Jurkat, Clone E6-1 (cell line): ENCODE measurements at places on chromosomes 13 and 19.
A peak's percentile ranks its signal among the peaks of the same experiment; 100 is the strongest.

GRCh38 chr13:43783820-43784219 lies 3.0 kb downstream of the ENOX1 start:
- DNase-seq: no peak

- no peak for DNase-seq
Observed at GRCh38 chr19:36236304-36236945, 21.5 kb downstream of the ZNF146 start.

- DNase-seq: peak; percentile 24
Observed at GRCh38 chr19:16417660-16418596, 53.8 kb downstream of the EPS15L1 start.

DNA sequence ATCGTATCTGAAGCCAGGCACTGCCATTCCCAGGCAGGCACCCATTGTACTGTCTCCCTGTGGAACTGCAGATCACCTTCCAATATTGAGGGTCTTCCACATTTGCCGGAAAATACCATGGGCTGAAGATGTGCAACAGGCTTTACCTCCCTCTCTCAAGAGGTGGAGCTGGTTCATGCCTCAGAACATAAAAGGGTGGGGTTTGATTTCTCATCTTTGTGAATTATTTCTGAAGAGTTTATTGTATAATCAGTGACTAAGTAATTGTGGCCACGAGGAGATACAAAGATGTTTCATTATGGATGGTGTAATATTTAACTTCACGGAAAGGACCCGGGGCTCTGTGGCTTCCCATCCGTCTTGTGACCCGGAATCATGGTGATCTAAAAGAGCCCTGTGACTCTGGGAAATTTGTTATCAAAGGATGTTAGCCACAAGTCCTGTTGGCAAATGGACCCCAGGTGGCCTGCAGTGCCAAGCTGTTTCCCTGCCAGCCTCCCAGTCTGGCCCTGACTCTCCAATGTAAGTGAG lies 230.5 kb downstream of the LACC1 start:
- no peak for DNase-seq

DNA sequence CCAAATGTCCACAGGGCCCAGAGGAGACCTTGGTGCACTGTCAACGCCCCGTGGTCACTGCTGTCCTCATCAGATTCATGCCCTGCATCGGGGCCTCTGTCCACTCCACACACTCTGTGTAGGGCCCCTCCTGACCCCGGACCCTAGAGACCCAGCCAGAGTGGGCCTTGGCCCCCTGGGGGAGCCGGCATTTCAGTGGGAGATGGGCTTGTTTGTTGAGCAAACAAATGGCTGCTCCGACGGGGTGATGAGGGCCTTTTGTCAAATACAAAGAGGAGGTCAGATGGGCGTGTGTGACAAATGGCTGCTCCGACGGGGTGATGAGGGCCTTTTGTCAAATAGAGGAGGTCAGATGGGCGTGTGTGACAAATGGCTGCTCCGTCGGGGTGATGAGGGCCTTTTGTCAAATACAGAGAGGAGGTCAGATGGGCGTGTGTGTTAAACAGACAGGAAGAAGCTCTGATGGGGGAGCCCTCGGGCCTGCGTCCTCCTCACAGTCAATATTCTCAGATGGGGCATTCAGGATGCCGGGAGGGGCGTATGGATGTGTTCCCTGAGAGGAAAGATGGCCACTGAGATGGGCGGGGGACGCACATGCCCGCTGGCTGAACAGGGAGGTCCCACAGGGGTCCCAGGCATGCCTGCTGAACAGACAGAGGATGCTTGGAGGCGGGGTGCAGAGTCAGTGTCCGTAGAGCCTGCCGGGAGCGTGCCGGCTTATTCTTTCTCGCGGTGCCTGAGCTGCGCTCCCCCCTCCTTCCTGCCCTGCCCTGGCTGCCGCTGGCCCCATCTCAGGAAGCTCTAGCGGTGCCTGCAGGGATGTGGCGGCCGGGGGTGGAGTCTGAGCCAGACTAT lies 36.3 kb downstream of the SMIM24 start:
- no peak for DNase-seq
